WTC11 (cell line): ENCODE measurements at places on chromosomes 5 and 9. TPM values are rescaled to one million over a fixed set of nuclear protein-coding genes. Genes with fewer than 3 reads are reported as not detected.

The SLC2A6 gene
- 13.4 to 16.6 TPM (median 14.2 TPM) in 3 replicates for total RNA-seq

The GGTA1 gene
- not detected in 3 replicates for total RNA-seq

The PGM5 gene
- total RNA-seq, result 0.11 to 0.16 TPM (median 0.13 TPM) in 3 replicates

The LCN10 gene
- total RNA-seq, result 2.4 to 3.7 TPM (median 3.3 TPM) in 3 replicates

The ADAMTS2 gene
- total RNA-seq, result 6.9 to 11.2 TPM (median 9.0 TPM) in 3 replicates

- H3K4me1 ChIP-seq, result peaks cover 26% of the 10 kb centered on the region
- H3K27me3 ChIP-seq, result no peaks in the 10 kb centered on the region
- no peak for DNase-seq
Observed at GRCh38 chr5:175687231-175687701, 29.4 kb downstream of the HRH2 start.

DNA sequence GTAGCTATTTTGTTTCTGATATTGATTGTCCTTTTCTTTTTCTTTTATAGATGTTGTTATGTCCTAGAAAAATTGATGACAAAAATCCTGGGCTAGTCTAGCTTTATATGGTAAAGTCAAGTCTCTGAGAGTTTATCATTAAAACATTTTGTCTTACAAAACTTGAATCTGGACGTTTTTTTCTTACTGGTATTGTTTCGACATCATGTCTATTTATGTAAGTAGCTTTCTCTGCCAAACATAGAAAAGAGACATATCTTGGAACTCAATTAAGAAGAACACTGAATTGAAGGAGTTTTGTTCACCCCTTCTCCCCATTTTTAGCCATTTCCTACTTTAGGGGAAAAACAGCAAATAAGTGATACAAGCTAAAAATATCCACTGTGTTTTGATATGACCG is 151.5 kb downstream of the ISOC1 start:
- no peak for DNase-seq
- no peaks in the 10 kb centered on the region for H3K27me3 ChIP-seq
- no peak overlapping the region for H3K4me3 ChIP-seq
- H3K4me1 ChIP-seq, result peaks cover 7% of the 10 kb centered on the region; the same call in 1 of the 2 replicates

DNA sequence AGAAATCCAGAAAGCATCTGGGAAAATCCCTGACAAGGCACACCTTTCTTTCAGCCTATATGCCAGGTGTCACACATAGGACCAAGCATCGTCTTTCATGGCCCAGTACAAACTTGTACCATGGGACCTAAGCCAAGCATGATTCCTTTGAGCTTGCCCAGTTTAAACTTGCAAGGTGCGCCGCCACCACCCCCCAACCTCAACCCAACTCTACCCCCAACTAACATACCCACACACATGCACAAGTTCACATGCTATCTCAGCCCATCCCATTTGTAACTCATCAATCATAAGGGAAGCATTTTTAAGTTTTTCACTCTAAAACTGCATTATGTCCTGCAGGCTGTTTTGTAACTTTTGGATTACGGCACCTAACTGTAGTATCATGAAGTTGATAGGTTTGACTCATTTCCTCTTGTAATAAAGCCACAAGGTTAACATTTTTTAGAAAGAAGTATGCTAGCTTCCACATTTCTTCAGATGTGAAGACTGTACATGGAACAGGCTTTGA is 145.9 kb upstream of the FST start:
- no peaks in the 10 kb centered on the region for H3K36me3 ChIP-seq
- H3K27me3 ChIP-seq, result no peaks in the 10 kb centered on the region
- H3K27ac ChIP-seq, result no peak overlapping the region
- no peak for DNase-seq
- H3K4me1 ChIP-seq, result no peaks in the 10 kb centered on the region

DNA sequence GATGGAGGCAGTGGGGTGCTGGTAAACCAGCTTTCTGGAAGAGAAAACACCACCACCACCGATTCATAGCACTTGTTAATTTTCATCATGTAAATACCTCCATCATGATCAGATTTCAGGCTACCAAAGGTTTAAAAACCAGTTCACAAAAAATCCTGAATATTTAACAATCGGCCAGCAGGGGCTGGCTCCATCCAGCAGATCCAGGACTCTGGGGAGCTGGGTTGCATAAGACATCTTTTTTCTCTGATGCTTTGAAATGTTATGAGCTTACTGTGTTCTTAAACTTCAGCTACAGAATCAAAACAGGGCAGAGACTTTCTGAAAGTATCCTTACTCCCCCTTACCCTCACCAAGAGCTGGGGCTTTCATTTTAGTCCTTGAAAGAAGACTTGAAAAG is 14.6 kb upstream of the RNF183 start:
- H3K4me1 ChIP-seq, result no peaks in the 10 kb centered on the region
- no peak overlapping the region for H3K4me3 ChIP-seq
- H3K27me3 ChIP-seq, result peaks cover 20% of the 10 kb centered on the region

DNA sequence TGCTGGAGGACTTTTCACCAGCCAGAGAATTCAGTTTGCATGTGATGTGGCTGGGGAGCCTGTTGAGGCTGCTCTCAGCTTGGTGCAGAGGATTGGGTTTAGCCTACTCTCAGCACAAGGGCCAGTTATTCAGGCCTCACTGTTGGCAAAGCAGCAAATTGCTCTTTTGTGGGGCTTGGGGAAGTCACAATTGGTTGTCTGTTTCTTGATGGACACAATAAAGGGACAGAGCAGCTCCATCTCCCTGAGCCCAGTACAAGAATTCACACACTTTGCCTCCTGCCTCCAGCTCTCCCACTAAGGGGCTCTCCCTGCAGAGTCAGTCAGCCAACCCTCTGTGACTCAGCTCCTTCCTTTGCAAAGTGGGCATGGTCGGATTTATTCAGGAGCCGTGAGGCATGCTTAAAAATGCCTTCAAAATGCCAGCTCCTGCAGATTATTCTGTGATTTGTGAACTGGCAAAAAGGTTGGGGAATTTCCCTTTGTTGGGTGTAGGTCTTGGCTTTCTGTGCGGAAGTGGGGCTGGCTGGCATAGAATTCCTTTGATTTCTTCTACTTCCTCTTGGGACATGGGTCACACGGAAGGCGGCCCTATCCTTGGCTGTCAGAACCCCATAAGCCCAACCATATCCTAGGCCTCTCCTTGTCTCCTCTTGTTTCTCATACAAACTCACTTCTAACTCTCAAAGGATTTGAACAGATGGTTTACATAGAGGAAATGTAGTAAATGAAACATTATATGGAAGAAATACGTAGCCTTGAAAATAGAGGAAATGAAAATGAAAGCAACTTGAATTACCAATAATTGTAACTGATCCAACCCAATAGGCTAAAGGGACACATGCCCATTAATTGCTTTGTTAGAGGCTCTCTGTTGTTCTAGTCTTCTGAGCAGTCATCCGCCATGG is 118.7 kb upstream of the CD180 start:
- H3K4me3 ChIP-seq, result no peak overlapping the region
- no peak overlapping the region for H3K27ac ChIP-seq
- no peaks in the 10 kb centered on the region for H3K27me3 ChIP-seq
- peaks cover 3% of the 10 kb centered on the region; the same call in 1 of the 2 replicates for H3K36me3 ChIP-seq
- H3K4me1 ChIP-seq, result no peaks in the 10 kb centered on the region

DNA sequence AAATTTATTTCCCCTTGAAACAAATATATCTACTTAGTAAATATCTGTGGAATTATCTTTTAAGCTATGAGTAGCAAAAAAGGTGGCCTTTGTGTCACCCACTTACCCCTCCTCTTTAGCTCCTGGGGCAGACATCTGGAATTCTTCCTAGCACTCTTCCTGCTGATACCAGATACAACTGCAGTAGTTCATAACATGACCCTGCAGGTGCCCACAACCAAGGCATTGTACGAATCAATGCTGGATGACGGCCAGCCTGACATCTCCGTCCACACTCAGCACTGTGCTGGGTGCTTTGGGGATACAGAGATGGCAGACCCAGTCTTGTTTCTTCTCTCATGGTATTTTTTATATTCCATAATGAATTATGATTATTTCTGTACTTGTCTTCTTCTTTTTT is 152.3 kb downstream of the GOLPH3 start:
- peaks cover 28% of the 10 kb centered on the region for H3K4me1 ChIP-seq
- no peak overlapping the region for H3K27ac ChIP-seq
- no peaks in the 10 kb centered on the region; the same call in 1 of the 2 replicates for H3K27me3 ChIP-seq
- H3K36me3 ChIP-seq, result no peaks in the 10 kb centered on the region

DNA sequence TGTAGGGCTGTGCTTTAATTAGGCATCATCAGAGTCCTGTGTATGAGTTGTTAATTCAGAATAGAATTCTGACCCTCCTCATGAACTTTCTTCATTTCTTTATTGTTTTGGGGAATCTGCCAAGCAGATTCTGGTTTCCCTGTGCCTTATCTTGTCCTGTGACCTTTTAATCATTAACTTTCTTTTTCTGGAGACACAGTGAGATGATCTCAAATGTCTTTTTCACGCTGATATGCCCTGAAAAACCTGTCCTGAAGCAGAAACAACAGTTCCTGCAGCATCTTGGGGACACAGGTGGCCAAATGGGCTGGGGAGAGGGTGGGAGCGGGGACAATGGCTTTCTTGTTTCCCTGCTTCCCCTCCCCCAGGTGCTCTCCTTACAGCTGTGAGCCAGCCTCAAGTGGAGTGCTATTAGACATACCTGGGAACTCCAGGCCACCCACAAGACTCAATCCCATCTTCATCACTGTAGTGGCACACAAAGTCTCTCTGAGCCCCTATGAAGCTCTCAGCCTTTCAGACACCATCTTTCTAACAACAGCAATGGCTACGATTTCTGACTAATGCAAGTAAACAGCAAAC is 213.8 kb downstream of the ATP10B start:
- no peak overlapping the region for H3K27ac ChIP-seq
- no peak overlapping the region for H3K4me3 ChIP-seq
- peaks cover 7% of the 10 kb centered on the region; the same call in 1 of the 2 replicates for H3K4me1 ChIP-seq
- H3K36me3 ChIP-seq, result no peaks in the 10 kb centered on the region

- H3K36me3 ChIP-seq, result no peaks in the 10 kb centered on the region
- H3K27me3 ChIP-seq, result peaks cover 98% of the 10 kb centered on the region
- DNase-seq, result no peak
- H3K4me3 ChIP-seq, result no peak within 1 kb of the TSS
- no peak within 1 kb of the TSS for H3K27ac ChIP-seq
- peaks cover 11% of the 10 kb centered on the region for H3K4me1 ChIP-seq
Observed at GRCh38 chr9:114930056-114930812, at the start of gene TNFSF8. TSS of gene TNFSF8 (minus strand) at chr9:114930591. CDS start at chr9:114930303, 288 bp downstream.

GRCh38 chr9:115642285-115642684 is 511.3 kb upstream of the PAPPA start:
- H3K4me3 ChIP-seq, result no peak overlapping the region
- H3K36me3 ChIP-seq, result no peaks in the 10 kb centered on the region
- H3K27me3 ChIP-seq, result no peaks in the 10 kb centered on the region
- H3K27ac ChIP-seq, result no peak overlapping the region

GRCh38 chr9:129863059-129863690 is 27.9 kb downstream of the USP20 start:
- no peak for DNase-seq
- H3K4me3 ChIP-seq, result no peak overlapping the region
- H3K27ac ChIP-seq, result no peak overlapping the region
- H3K36me3 ChIP-seq, result peaks cover 28% of the 10 kb centered on the region
- no peaks in the 10 kb centered on the region for H3K27me3 ChIP-seq
- no peaks in the 10 kb centered on the region for H3K4me1 ChIP-seq

DNA sequence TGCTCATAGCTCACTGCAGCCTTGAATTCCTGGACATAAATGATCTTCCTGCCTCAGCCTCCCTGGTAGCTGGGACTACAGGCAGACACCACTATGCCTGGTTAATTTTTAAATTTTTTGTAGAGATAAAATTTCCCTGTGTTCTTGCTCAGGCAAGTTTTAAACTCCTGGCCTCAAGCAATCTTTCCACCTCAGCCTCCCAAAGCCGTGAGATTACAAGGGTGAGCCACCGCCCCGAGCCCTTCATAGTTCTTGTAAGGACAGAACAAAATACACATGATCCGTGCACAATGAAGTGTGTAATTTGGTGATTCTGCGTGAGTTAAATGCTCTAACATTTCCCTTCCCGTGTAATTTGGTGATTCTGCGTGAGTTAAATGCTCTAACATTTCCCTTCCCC is 27.7 kb upstream of the MYO10 start:
- H3K4me3 ChIP-seq, result no peak overlapping the region
- no peaks in the 10 kb centered on the region for H3K36me3 ChIP-seq
- H3K27ac ChIP-seq, result no peak overlapping the region
- H3K27me3 ChIP-seq, result no peaks in the 10 kb centered on the region
- DNase-seq, result no peak

DNA sequence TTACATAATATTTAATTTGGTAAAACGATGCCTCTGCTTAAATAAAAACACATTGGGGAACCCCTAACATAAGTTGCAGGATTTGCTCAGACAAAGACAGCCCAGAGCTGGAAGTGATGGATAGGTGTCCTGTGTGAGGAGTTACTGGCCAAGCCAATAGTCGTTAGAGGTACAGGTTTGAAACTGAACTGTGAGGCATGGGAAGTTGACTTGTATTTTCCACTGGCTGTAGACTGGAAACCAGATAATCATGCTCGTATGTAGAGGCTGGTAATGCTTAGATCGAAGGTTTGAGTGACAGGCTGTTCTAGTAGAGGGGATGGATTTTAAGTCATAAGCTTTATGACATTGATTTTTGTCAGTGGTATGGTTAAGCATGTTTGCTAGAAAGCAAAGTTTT is 24.8 kb downstream of the TEK start:
- H3K36me3 ChIP-seq, result peaks cover 4% of the 10 kb centered on the region
- H3K4me1 ChIP-seq, result peaks cover 7% of the 10 kb centered on the region; the same call in 1 of the 2 replicates
- no peak for DNase-seq
- no peak overlapping the region for H3K27ac ChIP-seq
- no peaks in the 10 kb centered on the region for H3K27me3 ChIP-seq
- H3K4me3 ChIP-seq, result no peak overlapping the region

DNA sequence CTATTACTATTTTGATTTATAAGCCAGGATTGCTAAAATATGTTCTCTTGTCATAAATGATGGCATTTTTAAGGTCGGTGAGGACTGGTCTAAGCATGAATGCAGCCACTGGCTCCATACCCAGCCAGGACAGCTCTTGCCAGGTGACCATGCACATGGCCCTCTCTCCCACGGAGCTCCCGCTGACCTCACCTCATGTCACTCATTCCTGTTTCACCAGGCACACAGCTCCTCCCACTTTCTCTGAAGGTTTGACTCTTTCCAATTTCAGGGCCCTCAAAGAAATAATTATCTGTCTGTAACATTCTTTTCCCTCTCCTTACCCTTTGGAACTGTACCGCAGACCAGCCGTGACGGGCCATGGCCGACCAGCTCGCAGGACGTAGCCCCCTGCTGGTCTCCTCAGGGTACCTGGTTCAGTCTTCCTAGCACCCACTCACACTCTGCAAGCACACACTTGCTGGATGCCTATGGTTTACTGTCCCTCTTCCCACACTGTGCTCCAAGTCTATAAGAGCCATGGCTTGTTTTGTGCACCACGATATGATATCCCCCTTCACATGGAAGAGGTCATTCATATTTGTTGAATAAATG is 72.5 kb downstream of the LIFR start:
- H3K27me3 ChIP-seq, result no peaks in the 10 kb centered on the region
- H3K4me3 ChIP-seq, result no peak overlapping the region
- H3K27ac ChIP-seq, result no peak overlapping the region
- 0 out of 2 replicates have a peak, but pooled peaks cover 5% of the 10 kb centered on the region for H3K4me1 ChIP-seq
- DNase-seq, result no peak
- H3K36me3 ChIP-seq, result peaks cover 8% of the 10 kb centered on the region

DNA sequence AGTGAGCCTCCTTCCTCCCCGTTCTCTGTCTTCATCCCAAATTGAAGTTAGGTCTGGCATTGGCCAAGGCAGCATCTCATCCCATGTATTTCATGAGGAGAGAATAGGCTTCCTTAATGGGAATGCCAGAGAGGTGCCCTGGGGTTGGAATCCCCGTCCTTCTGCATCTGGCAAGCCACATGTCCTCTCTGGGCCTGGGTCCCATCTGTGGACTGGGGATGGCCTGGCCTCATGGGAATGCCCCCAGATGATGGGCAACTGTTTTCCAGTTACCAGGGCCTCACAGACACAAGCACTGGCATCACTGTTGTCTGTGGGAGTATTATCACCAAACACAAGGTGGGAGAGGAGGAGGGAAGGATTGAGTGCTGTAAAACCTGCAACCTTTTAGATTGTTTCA is 153.9 kb downstream of the FSTL4 start:
- no peak overlapping the region for H3K27ac ChIP-seq
- H3K36me3 ChIP-seq, result no peaks in the 10 kb centered on the region
- H3K27me3 ChIP-seq, result no peaks in the 10 kb centered on the region
- no peak for DNase-seq
- no peak overlapping the region for H3K4me3 ChIP-seq
- peaks cover 20% of the 10 kb centered on the region for H3K4me1 ChIP-seq
